ENCODE measurements at places on chromosomes 12 and 14. TPM values are rescaled to one million over a fixed set of nuclear protein-coding genes. Genes with fewer than 3 reads are reported as not detected.

DNA sequence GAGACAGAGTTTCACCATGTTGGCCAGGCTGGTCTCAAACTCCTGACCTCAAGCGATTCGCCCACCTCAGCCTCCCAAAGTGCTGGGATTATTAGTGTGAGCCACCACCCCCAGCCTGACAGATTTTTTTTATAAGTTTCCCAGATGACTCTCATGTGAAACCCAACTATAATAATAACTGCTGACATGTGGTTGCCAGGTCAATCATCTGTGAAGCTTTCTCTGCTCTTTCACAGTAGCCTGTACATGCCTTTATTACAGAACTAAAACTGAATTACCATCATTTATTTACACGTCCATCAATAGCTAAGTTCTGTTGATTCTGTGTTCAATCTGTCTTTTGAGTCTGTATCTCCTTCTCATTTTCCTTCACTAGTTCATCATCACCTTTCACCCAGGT is 218.5 kb downstream of the RPS29 start:
- H3K27me3 ChIP-seq, result no peaks in the 10 kb centered on the region
- H3K36me3 ChIP-seq, result no peaks in the 10 kb centered on the region
- H3K4me1 ChIP-seq, result no peaks in the 10 kb centered on the region
- no peak overlapping the region for H3K4me3 ChIP-seq

TESPA1 gene
- 107 TPM for total RNA-seq

DNA sequence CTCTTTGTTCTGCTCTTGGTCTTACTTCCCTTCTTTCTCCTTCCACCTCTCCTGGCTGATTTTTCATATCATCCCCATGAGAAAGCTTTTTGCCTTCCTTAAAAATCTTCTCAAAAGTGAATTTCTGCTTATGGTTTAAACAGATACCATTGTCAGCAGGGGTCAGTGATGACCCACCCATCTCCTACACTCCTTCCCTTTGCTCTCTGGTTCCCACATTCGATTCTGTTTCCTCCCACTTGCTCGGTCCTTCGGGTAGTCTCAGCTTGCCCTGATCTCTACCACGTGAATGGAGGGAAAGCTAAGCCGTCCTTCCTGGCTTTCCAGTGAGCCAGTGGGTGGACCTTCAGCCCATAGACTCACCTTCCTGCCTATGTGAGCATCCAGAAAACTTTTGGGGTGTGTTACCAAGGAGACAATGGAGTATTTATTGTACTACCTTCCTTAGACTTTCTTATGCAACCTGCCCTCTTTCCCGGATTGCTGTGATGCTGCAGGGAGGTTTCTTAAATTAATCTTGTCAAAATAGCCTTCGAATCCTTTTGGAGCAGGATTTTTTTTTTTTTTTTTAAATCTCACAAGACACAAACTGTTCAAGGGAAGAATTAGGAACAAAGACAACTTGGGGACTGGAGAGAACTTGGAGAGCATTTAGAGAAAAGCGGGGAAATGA is 306.3 kb downstream of the CACNA1C start:
- peaks cover 22% of the 10 kb centered on the region for H3K27me3 ChIP-seq
- H3K4me3 ChIP-seq, result no peak overlapping the region
- H3K27ac ChIP-seq, result no peak overlapping the region
- no peaks in the 10 kb centered on the region for H3K36me3 ChIP-seq
- DNase-seq, result no peak
- H3K4me1 ChIP-seq, result peaks cover 23% of the 10 kb centered on the region

SPTLC2 gene
- total RNA-seq, result 30.2 TPM

KRT73 gene
- 0.20 TPM for total RNA-seq

OTUB2 gene
- 0.29 TPM for total RNA-seq

MAP4K5 gene
- total RNA-seq, result 28.1 TPM

SMAGP gene
- total RNA-seq, result 0.96 TPM

Data from activated CD8-positive, alpha-beta T cell treated with anti-CD3 and anti-CD28 coated beads for 36 hours (primary cell).